ENCODE measurements at places on chromosomes 12 and 14.
A peak's percentile ranks its signal among the peaks of the same experiment; 100 is the strongest.

DNA sequence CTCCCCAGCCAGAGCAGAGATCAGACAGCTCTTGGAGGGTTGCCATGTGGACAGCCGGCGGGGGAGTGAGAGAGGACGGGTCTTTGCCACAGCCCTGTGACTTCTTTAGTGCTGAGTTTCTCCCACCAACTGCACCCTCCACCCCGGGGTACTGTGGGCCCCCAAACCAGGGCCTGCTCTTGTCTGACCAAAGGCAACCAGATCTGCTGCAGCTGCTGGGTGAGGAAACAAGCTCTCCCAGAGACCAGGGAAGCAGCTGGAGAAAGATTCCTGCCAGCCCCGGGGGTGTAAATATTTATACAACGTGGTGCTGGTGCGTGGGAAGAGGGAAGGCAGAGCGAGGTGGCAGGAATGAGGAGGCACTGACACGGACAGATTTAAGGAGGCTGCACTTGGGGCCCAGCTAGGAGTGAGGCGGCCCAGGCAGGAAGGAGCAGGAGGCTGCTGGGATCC, 14.3 kb upstream of the ZFP36L1 start:
- H3K36me3 ChIP-seq = no peaks in the 10 kb centered on the region

DNA sequence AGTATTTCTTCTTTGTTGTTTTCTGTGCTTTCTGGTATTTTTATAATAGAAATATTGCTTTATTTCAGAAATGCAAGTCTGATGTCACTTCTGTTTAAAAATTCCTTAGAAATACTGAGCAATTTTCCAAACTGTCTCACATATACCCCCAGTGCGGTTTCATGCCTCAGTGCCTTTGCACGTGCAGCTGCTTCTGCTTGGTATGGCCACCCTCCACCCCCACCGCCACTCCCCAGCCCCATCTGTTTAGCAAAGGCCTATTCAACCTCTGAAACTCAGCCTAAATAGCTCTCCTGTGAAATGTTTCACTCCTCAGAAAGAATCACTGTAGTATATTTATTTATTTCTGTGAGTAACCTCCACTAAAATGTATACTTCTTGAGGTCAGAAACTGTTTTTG, 52.3 kb downstream of the PPM1H start:
- H3K36me3 ChIP-seq = no peaks in the 10 kb centered on the region
- no peaks in the 10 kb centered on the region for H3K27me3 ChIP-seq
- H3K4me3 ChIP-seq = no peak overlapping the region
- no peaks in the 10 kb centered on the region for H3K4me1 ChIP-seq
- H3K27ac ChIP-seq = no peak overlapping the region

DNA sequence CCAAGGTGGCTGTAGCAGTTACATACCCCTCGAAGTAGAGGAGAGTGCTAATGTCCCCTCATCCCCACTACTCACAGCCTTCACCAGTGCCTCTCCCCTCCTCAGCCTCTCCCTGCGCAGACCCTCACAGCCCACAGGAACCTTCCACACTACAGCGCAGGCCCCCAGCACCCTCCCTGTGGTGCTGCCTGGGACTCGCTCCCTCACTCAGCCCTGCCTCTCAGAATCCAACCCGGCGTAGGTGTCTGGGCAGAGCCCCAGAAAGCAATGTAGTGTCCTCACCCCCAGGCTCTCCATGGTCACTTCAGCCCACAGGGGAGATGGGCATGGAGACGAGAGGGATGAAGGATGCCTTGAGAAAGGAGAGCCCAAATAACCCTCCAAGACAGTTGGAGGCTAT, 10.9 kb upstream of the ZNF740 start:
- H3K4me1 ChIP-seq = peaks cover 3% of the 10 kb centered on the region
- DNase-seq = no peak
- H3K4me3 ChIP-seq = no peak overlapping the region
- no peak overlapping the region for H3K27ac ChIP-seq
- H3K27me3 ChIP-seq = no peaks in the 10 kb centered on the region
- H3K36me3 ChIP-seq = peaks cover 27% of the 10 kb centered on the region

DNA sequence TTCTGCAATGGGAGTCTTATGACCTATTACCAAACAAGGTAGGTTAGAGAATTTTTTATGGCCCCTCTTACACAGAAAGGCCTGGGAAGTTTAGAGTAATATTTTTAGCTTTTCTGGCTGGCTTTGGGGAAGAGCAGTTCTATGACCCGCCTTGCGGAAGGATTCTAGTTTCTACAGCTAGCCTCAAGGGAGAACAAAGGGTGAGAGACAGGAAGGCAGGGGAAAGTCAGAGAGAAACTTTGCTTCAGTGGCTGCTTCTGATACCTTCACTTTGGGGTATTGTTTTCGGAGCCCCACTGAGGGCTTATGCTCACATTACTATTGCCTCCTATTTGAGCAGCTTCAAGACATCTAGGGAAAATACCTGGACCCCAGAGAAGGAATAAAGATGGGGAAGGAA, 80.7 kb upstream of the NUDT4 start:
- DNase-seq = peak; percentile 41
- H3K27ac ChIP-seq = no peak overlapping the region
- H3K36me3 ChIP-seq = no peaks in the 10 kb centered on the region
- no peak overlapping the region for H3K4me3 ChIP-seq
- H3K27me3 ChIP-seq = no peaks in the 10 kb centered on the region

DNA sequence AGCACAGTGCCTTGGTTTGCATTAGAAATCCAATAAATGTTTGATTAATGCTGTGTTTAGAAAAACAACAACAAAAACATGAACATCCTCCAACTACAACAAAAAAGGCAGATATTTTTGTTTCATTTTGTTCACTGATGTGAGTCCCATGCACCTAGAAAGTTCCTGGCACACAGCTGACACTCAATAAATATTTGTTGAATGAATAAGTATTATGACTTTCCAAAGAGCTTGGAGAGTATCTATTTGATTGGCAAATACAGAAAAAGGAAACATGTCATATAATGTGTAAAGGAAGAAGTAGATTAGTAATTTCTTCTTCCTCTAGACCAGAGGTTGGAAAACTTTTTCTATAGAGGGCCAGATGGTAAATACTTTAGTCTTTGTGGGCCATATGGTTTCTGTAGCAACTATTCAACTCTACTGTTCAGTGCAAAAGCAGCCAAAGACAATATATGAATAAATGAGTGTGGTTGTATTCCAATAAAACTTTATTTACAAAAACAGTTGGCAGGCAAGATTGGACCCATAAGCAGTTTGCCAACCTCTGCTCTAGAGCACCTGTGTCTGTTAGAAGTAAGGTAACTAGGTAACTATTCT, 312.3 kb upstream of the DIO2 start:
- no peak for DNase-seq
- no peaks in the 10 kb centered on the region for H3K27me3 ChIP-seq
- no peak overlapping the region for H3K27ac ChIP-seq
